ENCODE measurements at places on chromosomes 5 and 9.

- peak; percentile 60 for DNase-seq
Measured at GRCh38 chr9:130680836-130681768, 12.5 kb upstream of the EXOSC2 start.

DNA sequence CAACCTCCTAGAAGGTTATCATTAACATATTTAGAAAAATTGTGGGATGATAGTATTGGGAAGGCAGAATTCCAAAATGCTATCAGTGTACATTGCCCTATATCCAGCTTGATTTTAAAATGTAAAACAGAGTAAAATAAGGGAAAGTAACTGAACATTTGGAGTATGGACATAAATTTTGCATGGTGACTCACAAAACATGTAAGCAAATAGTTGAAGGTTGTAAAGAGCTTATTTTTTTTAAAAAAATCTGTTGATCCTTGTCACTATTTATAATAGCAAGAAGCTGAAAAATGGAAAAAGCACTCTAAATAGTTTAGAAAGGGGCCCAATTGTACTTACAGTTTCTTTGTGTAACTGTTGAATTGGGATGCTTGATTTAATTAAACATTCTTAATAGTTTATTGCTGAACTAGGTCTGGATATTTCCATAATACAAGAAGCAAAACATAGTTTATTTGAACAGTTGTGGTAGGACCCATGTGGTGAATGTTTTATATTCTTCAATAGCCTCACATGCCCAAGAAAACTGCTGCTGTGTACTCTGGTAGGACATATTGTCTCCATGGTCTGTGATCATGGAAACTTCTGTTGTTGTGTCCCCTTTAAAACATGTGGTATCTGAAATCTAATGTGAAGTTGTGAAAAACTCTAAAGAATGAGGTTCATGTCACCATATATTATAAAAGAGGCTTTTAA is 82.4 kb downstream of the NNT start:
- no peak for DNase-seq

GRCh38 chr5:58135571-58136335 is 324.1 kb downstream of the PLK2 start:
- no peak for DNase-seq

DNA sequence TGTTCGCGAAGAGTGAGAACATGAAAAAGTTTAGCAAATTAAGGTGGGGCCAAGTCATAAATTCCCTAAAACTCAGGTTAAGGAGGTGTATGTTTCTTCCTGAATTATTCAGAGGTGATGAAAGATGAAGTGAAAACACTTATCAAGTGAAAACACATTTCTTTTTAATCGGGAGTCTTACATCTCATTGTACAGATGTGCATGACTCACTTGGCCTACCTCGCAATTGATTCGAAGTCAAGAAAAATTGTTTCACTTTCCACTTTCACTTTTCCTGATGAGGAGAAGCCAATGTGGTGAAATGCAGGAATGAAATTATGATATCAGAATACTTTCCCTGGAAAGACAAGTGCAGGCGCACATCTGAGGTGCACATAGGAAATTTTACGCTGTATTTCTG is 78.7 kb downstream of the SLC25A46 start:
- no peak for DNase-seq

- DNase-seq: no peak
Measured at GRCh38 chr5:112663146-112663545, 74.5 kb upstream of the APC start.

- no peak for DNase-seq
Measured at GRCh38 chr5:134240421-134240962, 14.6 kb upstream of the PPP2CA start.

- no peak for DNase-seq
Measured at GRCh38 chr5:64622991-64623390, 67.3 kb upstream of the SHISAL2B start.

GRCh38 chr9:82131072-82131471 is 142.5 kb downstream of the SPATA31D1 start:
- DNase-seq: no peak

DNA sequence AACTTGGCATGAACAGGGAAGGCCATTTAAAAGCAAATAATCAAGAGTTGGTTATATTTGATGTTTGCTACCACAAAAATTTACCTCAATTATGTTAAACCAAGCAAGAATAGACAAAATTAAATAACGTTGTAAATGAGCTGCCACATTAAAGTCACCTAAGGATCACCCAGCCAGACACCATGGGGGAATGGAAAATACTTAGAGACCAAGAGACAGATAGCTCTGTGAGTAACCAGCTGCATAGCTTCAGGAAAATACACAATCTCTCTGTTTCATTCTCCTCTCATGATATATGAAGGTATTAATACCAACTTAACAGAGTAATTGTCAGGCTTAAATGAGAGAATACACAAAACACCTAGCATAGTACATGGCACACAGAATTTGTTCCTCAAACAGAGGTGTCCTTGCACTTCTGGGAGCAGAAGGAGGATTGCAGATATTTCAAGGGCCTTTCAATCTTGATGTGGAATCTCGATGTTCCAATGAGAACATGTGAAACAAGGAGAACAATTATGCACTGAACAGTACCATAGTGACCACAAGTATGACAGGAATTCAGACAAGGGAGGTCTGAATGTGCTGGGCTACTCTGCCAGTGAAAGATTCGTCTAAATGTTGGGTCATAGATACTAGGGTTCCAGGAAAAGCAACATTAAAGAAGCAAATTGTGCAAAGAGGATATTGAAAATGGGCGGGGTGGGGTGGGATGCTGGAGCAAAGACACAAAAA is 18.6 kb downstream of the JAKMIP2 start:
- DNase-seq: no peak

DNA sequence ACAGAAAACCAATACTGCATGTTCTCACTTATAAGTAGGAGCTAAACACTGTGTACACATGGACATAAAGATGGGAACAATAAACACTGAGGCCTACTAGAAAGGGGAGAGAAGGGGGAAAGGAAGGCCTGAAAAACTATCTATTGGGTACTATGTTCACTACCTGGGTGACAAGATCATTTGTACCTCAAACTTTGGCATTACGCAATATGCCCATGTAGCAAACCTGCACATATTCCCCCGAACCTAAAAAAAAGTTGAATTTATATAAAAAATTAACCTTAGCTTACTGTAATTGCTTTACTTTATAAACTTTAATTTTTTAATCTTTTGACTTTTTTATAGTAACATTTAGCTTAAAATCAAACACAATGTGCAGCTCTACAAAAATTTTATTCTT is 237.6 kb upstream of the ATP10B start:
- DNase-seq: no peak

DNA sequence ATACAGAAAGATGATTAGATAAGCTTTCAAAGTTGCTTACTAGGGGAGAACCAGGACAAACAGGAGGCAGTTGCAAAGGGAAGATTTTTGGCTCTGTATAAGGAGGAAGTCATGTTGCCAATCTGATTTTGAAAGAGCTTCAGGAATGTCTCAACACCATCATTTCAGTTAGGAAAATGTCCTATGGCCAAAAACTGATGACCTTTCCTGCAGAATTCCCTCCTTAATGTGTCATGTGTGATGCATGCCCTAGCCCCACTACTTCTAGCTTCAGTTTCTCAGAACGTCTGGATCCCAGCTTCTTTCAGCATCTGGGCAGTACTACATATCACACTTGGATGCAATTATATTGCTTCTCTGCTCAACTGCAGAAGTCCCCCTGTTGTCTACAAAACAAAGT is 211.5 kb upstream of the NREP start:
- no peak for DNase-seq

- no peak for DNase-seq
Measured at GRCh38 chr9:5578698-5579085, 50.2 kb upstream of the RIC1 start.

GRCh38 chr5:141913560-141914198 is 10.0 kb upstream of the DELE1 start:
- no peak for DNase-seq

- DNase-seq: no peak
Measured at GRCh38 chr5:174741352-174741751, 17.0 kb downstream of the MSX2 start.

DNA sequence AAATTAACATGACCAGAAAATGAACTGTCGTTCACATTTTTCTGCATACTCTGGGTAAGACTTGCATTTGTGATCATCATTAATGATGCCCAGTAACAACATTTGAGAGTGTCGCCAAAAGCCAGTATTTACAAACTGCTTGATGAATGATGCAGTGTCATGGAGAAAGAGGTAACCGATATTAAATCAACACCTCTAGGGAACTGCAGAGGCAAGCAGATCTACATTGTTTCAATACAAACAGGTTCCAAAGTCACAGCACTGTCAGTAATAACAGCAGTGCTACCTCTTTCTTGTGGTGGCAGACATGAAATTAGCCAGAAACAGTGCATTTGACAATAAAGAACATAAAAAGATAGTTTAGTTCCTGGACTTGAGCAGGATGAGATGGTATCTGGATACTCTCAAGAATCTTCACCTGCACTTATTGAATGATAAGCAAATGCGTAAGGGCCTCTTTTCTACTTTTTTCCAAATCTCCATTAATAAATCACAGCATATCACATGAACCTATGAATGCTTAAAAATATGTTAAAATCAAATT is 456.6 kb downstream of the ARHGEF28 start:
- no peak for DNase-seq

DNA sequence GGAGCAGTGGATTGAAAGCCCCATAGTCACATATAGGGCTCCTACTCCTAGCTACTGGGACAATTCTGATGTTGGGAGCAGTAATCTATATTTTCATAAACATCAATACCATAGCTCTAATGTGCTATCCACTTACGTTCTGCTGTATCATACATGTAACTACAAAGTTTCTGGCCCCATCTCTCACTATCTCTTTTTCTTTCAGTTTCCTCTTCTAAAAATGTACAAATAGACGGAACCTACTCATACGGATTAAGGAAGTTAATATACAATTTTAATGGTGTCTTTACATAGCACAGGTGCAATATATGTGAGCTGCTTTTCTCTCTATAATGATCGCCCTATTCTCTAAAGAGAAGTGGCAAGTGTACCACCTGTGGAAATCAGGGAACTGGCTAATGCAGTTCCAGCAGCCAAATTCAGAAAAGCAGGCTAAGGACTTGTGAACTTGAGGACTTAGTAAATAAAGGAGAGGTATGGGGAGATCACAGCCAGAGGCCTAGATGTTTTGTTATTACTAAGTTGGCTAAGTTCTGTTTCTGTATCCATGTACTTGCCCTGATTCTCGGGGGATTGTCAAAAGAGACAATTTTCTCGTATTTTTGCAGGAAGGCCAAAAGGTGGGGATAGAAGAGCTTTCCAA is 1021.9 kb downstream of the CDH12 start:
- no peak for DNase-seq

DNA sequence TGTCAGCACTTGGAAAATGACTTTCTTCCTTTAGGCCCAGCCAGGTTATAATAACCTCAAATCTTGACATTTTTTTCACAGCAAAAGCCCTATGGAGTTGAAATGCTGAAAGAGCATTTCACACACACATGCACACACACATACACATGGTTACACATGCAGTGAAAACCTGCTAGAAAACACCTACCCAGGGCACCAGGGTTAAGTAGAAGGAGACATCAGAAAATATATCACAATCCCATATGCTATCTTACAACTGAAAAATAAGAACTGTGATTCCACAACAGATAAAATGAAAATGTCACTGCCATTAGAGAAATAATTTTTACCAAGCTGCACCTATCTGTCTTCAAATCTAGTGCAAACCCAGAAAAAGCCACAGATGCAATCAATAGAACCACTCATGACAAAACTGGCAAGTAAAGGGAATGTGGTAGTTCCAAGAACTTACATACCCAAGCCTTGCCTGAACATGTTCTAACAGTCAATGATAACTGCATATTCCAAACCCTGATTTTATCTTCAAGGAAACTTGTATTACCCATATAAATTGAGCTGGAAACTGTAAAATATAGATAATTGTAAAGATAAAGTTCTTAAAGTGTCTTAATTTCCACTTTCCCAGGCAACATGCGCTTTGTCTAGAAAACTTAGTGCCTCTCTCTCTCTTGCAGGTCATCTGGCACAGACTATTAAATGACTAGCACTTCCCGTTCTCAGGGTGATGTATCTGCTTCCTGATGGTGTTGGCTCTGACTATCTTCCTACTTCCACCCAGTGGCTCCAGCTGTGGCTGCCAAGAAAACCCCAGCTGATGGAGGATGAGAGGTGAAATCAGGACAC is 250.2 kb upstream of the PTGER4 start:
- DNase-seq: no peak

GRCh38 chr5:1729641-1730486 is 69.8 kb downstream of the MRPL36 start:
- DNase-seq: no peak

GRCh38 chr5:73336366-73336765 is 112.2 kb downstream of the FOXD1 start:
- no peak for DNase-seq

DNA sequence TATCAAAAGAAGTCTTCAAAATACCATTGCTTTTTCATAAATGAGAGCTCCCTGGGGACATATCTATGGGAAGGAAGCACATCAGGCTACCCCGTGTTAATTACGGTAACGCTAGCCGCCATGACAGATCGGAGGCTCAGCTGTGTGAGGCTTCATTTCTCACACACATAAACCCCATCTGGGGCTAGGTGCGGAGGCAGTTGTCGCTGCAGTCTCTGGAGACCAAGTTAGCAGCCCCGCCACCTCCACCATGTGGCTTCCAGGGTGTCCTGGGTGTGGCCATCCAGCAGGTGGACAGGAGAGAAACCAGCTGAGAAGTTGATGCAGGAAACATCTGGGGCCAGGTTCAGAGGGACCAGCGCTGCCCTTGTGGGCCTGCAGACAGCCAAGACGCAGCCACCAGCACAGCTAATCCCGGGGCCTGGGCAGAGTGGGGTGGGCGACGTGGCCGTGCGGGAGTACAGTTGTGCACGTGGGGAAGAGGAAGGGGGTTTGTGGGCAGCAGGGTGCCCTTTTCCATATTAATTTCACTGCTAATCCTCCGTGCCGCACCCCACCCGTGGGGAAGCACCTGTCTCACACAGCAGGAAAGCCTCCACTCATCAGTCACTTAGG is 426.5 kb downstream of the IRX1 start:
- no peak for DNase-seq

DNA sequence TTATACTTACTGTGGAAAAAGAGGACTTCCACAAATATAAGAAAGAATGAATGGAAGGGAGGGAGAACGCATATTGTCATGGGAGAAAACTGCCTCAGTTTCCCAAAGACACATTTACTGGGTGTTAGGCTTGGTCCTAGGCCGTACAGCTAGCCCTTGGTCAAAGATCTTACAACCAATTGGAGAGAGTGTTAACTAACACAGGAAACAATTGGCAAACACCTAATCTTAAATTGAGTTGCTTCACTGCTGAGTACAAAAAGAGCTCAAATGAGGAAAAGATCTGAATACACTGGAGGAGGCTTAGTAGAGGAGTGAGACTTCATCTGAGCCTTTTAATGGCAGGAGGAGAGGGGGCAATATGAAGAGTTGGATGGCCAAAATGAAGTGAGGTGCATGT is 161.7 kb downstream of the GLIS3 start:
- DNase-seq: no peak

GRCh38 chr5:55409775-55410174 is 102.0 kb downstream of the MTREX start:
- no peak for DNase-seq

DNA sequence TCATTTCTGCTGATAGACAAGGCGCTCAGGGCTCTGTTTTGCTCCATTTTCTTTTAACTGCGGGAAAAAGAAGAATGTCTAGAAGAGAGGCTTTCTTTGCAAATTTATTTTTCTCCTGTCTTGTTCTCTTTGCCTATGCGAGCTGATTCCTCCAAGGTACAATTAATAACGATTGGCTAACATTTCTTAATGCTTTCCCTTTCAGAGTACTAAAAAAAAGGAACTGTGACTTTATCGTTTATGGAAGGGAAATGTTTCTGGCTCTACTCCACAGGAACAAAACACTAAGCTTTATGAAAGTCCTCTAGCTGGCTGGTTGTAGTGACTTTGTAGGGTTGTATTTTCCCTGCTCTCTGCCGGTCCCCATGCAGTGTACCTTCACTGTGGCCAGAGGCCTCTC is 11.7 kb downstream of the NSG2 start:
- DNase-seq: no peak

Data from GM18507 (cell line).